Left lung (tissue), 14 donors: ENCODE measurements at places on chromosomes 3 and 15. TPM values are rescaled to one million over a fixed set of nuclear protein-coding genes. Genes with fewer than 3 reads are reported as not detected.

- H3K4me1 ChIP-seq = peaks cover 10% of the 10 kb centered on the region
- no peak overlapping the region for H3K4me3 ChIP-seq
- no peaks in the 10 kb centered on the region for H3K27me3 ChIP-seq
- H3K27ac ChIP-seq = no peak overlapping the region
- no peaks in the 10 kb centered on the region for H3K36me3 ChIP-seq
- no peak for DNase-seq
Observed at GRCh38 chr3:16377196-16377595, 112.2 kb downstream of the OXNAD1 start.

- no peaks in the 10 kb centered on the region for H3K27me3 ChIP-seq
- H3K4me3 ChIP-seq = no peak overlapping the region
- no peaks in the 10 kb centered on the region for H3K4me1 ChIP-seq
- H3K36me3 ChIP-seq = no peaks in the 10 kb centered on the region
Observed at GRCh38 chr15:79960502-79961212, 10.3 kb downstream of the BCL2A1 start.

DNA sequence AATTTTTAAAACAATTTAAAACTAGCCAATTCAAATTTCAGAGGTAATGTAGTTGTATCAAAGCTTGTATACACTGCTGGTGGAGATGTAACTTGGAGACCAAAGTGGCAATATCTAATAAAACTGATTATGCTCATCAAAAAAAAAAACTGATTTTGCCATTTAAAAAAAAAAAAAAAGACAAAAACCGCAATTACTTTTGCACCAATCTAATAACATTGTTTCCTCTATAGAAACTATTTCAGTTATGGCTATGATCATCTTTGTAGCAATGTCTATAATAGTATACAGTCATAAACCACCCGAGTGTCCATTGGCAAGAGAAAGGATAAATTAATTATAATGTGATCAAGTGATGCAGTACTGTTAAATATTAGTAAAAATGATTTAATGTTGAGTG lies 149.3 kb upstream of the SEMA6D start:
- no peak overlapping the region for H3K4me3 ChIP-seq
- H3K4me1 ChIP-seq = no peaks in the 10 kb centered on the region
- no peaks in the 10 kb centered on the region for H3K27me3 ChIP-seq
- DNase-seq = no peak
- H3K36me3 ChIP-seq = no peaks in the 10 kb centered on the region

- no peak overlapping the region for H3K4me3 ChIP-seq
- H3K4me1 ChIP-seq = peaks cover 7% of the 10 kb centered on the region
- H3K27me3 ChIP-seq = no peaks in the 10 kb centered on the region
Observed at GRCh38 chr15:90106522-90107117, 4.4 kb upstream of the IDH2 start.

GRCh38 chr3:149299938-149300801 lies 33.3 kb downstream of the TM4SF18 start:
- no peaks in the 10 kb centered on the region for H3K27me3 ChIP-seq
- no peak overlapping the region for H3K4me3 ChIP-seq
- H3K4me1 ChIP-seq = peaks cover 4% of the 10 kb centered on the region

- H3K4me3 ChIP-seq = no peak overlapping the region
- no peak for DNase-seq
- no peak overlapping the region for H3K27ac ChIP-seq
- H3K4me1 ChIP-seq = no peaks in the 10 kb centered on the region
- H3K27me3 ChIP-seq = no peaks in the 10 kb centered on the region
Observed at GRCh38 chr3:13747627-13748026, 132.2 kb downstream of the WNT7A start.

DNA sequence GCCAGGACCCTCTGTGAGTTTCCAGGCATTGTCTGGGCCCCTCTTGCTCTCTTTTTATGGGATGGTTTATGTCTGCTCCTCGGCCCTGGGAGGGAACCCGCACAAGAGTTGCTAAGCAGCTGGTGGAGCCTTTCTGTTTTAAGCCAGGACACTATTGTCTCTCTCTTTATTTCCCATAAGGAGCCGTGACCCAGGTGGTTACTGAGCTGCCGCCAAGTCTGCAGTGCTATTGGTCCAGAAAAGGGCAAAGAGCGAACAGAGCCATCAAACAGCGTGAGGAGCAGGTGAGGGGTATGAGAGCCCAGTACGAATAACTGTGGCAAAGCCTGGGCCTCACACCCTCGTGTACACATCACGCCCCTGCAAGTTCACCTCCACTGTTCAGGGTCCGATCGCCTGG lies 280.2 kb downstream of the SHQ1 start:
- H3K36me3 ChIP-seq = no peaks in the 10 kb centered on the region
- no peaks in the 10 kb centered on the region for H3K27me3 ChIP-seq
- no peak overlapping the region for H3K27ac ChIP-seq
- no peak overlapping the region for H3K4me3 ChIP-seq
- no peak for DNase-seq

DNA sequence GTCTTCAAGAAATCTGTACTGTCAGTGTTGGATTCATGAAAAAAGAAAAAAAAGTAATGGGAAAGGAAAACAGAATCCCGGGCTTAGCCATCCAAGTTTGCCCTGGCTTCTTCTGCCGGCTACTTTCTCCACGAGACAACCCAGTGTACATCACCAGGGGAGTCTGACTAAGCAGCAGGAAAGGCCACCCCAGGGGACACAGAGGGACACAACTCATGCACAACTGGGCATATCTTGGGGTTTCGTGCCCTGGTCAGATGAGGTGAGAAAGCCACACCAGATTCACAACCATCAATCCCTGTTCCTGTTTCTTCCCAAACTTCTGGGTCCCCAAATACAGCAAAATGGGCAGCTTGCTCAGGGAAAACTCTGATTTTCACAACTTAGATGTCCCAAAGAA lies 33.2 kb downstream of the ADAMTS17 start:
- DNase-seq = no peak

DNA sequence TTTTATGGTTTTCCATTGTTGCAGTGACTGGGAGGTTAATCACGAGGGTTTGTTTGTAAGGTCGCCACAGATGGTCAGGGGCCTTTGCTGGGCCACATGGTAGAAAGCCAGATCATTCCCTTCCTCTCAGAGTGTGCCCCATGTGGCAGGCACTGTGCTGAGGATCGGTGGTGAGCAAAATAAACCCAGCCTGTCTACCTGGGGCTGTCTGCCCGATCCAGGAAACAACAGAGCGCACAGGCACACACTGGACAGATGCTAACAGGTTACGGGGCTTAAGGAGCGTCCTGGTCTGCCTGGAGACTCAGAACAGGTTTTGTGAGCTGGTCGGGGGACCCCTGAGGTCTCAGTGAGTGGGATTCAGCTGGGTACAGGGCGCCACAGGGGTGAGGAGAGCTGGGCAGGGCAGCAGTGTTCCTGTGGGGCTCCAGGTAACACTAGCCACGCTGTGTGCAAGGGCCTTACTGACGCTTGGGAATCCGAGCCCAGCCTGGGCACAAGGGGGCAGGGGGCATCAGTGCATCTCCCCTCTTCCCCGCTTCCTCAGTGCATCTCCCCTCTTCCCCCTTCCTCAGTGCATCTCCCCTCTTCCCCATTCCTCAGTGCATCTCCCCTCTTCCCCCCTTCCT lies 136.4 kb downstream of the DNAJB8 start:
- no peaks in the 10 kb centered on the region for H3K36me3 ChIP-seq
- no peaks in the 10 kb centered on the region for H3K27me3 ChIP-seq
- DNase-seq = no peak

DNA sequence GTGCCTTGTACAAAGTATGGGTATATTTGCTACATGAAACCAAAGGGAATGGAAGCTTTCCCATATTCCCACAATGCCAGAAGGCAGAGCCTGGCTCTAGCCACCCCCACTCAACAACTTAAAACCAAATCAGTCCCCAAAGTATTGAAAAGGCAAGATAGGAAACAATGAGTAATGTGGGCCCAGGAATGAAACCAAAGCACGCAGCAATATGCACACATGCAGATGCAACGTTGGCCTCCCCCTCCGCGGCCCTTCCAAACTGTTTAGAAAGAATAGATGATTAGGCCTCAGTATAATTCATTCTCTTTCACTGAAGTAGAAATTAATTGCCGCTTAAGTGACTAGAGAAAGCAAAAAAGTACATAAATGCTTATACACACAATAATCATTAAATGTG lies 59.1 kb downstream of the THRB start:
- DNase-seq = no peak
- no peak overlapping the region for H3K27ac ChIP-seq

DNA sequence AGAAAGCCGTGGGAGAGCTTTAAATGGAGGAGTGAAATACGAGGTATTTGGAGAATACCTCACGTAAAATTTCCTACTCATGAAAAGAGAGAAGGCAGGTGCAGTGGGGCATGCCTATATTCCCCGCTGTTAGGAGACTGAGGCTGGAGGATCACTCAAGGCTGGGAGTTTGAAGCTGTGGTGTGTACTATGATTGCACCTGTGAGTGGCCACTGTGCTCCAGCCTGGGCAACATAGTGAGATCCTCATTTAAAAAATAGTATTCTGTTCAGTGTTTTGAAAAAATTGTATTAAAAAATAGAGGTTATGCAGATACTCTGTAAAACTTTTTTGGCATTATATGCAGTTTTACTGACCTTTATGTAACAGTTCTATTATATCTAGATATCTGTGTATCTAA lies 20.0 kb downstream of the UBE2E1 start:
- no peaks in the 10 kb centered on the region for H3K4me1 ChIP-seq
- no peak overlapping the region for H3K4me3 ChIP-seq
- DNase-seq = no peak
- H3K36me3 ChIP-seq = no peaks in the 10 kb centered on the region
- H3K27ac ChIP-seq = no peak overlapping the region

- H3K4me3 ChIP-seq = no peak overlapping the region
- H3K27ac ChIP-seq = peak overlapping the region; percentile 90
- no peaks in the 10 kb centered on the region for H3K36me3 ChIP-seq
- DNase-seq = peak; percentile 49
Observed at GRCh38 chr15:90845201-90845949, 23.0 kb upstream of the FURIN start.

- no peak overlapping the region for H3K27ac ChIP-seq
- DNase-seq = no peak
- no peaks in the 10 kb centered on the region for H3K27me3 ChIP-seq
- no peaks in the 10 kb centered on the region for H3K4me1 ChIP-seq
- no peak overlapping the region for H3K4me3 ChIP-seq
Observed at GRCh38 chr3:187450431-187451190, 82.4 kb downstream of the RTP4 start.

DNA sequence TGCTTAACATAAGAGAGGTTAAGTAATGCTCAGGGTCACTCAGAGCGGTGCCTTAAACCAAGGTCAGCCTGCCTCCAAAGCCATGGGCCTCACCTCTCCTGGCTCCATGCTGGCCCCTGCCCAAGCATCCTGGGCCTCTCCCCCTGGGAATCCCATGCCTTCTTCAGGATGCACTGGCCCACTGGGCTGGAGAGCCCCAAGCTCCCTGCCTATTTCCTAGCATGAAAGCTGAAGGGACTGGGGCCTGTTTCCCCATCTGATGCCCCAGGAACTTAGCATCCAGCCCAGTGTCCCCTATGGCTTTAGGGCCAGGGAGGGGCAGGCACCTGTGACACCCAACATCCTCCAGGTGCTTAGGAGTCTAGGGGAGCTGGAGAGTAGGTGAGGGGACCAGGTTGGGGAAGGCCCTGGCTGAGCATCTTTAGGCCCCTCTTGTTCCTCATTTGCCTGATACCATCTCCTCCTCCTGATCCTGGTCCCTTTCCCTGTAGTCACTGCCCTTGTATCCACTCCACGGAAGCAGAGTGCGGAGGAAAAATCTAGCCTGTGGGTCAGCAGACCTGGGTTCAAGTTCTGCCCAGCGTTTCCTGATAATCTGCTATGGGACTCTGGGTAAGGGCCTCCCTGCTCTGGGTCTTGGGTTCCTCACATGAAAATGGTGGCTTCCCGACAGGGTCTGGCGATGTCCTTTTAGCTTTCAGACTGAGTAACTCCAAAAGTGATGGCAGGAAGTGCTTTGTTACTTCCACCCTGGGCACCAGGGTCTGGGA lies 28.6 kb downstream of the EHD4 start:
- DNase-seq = no peak
- peaks cover 45% of the 10 kb centered on the region for H3K36me3 ChIP-seq
- H3K27ac ChIP-seq = peak overlapping the region; percentile 33
- peaks cover 43% of the 10 kb centered on the region for H3K4me1 ChIP-seq
- H3K4me3 ChIP-seq = no peak overlapping the region
- H3K27me3 ChIP-seq = no peaks in the 10 kb centered on the region

DNA sequence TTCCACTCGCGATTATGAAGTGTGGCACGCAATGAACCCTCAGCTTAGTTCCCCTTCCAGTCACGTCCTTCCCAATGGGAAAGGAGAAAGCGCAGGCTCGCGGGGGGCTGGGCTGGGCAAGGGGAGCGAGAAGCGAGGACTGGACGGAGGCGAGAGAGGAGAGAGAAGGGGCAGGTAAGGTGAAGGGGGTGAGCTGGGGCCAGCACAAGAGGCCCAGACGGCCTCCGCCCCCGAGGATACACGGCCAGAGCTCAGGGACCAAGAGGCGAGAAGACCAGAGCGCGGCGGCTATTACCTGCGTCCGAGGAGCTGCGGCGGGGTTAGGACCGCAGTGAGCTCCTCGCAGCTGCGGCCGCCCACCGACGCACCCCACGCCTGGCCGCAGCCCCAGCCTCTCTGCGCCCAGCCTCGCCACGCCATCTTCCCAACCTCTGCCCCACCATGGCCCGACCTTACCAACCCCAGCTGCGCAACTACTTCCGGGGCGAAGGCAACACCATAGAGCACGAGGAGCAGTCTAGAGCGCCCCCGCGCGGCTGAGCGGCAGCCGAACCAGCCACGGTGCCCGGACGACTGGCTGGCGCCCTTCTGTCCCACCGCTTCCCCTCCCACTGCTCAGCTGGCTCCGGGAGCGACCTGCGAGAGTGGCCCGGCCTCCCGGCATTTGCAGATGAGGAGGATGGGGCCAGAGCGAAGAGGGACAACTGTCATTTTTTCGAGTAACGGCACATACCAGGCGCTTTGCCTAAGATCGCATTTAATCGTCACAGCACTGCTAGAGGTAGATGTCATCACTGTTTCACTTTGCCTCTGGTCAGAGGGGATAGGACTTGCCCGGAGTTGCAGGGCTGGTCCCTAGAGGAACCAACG lies at the start of gene PARL:
Gene PARL (minus strand): TSS at position 454 of the 870 bp plus-strand sequence. CDS start 34 bp downstream, at position 420.
- peak within 1 kb of the TSS; percentile 73 for H3K4me3 ChIP-seq
- H3K4me1 ChIP-seq = peaks cover 20% of the 10 kb centered on the region
- no peaks in the 10 kb centered on the region for H3K36me3 ChIP-seq
- H3K27ac ChIP-seq = peak within 1 kb of the TSS; percentile 78
- DNase-seq = peak; percentile 92
- H3K27me3 ChIP-seq = no peaks in the 10 kb centered on the region

GRCh38 chr15:65395567-65396202 lies 17.9 kb upstream of the IGDCC3 start:
- H3K4me1 ChIP-seq = peaks cover 1% of the 10 kb centered on the region
- peaks cover 88% of the 10 kb centered on the region for H3K27me3 ChIP-seq
- H3K27ac ChIP-seq = no peak overlapping the region
- DNase-seq = no peak
- no peaks in the 10 kb centered on the region for H3K36me3 ChIP-seq

GRCh38 chr15:98773616-98774015 lies 125.3 kb downstream of the IGF1R start:
- no peak overlapping the region for H3K4me3 ChIP-seq
- H3K4me1 ChIP-seq = peaks cover 10% of the 10 kb centered on the region
- DNase-seq = no peak
- H3K36me3 ChIP-seq = no peaks in the 10 kb centered on the region

The CDCP1 gene
- 31.4 TPM for total RNA-seq

The WDR82 gene
- total RNA-seq = 60.2 TPM

The GOLGA6B gene
- total RNA-seq = not detected

The FOXL2 gene
- total RNA-seq = not detected

The RBPMS2 gene
- 4.7 TPM for total RNA-seq

The SEMA3F gene
- 56.2 TPM for total RNA-seq

The TRPM7 gene
- total RNA-seq = 30.6 TPM

The SPTBN5 gene
- total RNA-seq = 4.8 TPM

The C3orf18 gene
- 6.2 TPM for total RNA-seq
